ENCODE measurements at places on chromosomes 2 and 18. TPM values are rescaled to one million over a fixed set of nuclear protein-coding genes. Genes with fewer than 3 reads are reported as not detected.

Gene PDE1A
- polyA plus RNA-seq: 9.6 TPM

Gene TMEM198
- 19.0 TPM for polyA plus RNA-seq

Gene TEKT4
- polyA plus RNA-seq: 3.8 TPM

Gene CFC1
- polyA plus RNA-seq: 18.7 TPM

Gene SLC14A1
- polyA plus RNA-seq: 1.2 TPM

Gene KLF7
- polyA plus RNA-seq: 28.1 TPM

Gene STK39
- polyA plus RNA-seq: 75.5 TPM

Gene LRP2
- 3.3 TPM for polyA plus RNA-seq

Gene MORN2
- polyA plus RNA-seq: 42.1 TPM

Gene TTN
- polyA plus RNA-seq: 1.2 TPM

Gene ELOA2
- 0.06 TPM for polyA plus RNA-seq

Gene NEU2
- not detected for polyA plus RNA-seq

Gene HOXD13
- not detected for polyA plus RNA-seq

Gene ACP1
- polyA plus RNA-seq: 116 TPM

Gene PRKD3
- 30.1 TPM for polyA plus RNA-seq

Gene HOXD3
- 23.0 TPM for polyA plus RNA-seq

Gene CFAP65
- polyA plus RNA-seq: 9.0 TPM

Gene PROKR1
- 5.0 TPM for polyA plus RNA-seq

Gene SKA1
- 3.7 TPM for polyA plus RNA-seq

Gene ANKRD62
- 0.14 TPM for polyA plus RNA-seq

Gene COL3A1
- polyA plus RNA-seq: 797 TPM

Gene COBLL1
- 17.5 TPM for polyA plus RNA-seq

Gene OTOS
- 0.39 TPM for polyA plus RNA-seq

Gene TFPI
- 131 TPM for polyA plus RNA-seq

Gene MEX3C
- polyA plus RNA-seq: 65.5 TPM

Gene DSC3
- polyA plus RNA-seq: 0.78 TPM

Gene MLPH
- 13.6 TPM for polyA plus RNA-seq

Gene SERPINB12
- polyA plus RNA-seq: not detected

Gene GALNT5
- 0.08 TPM for polyA plus RNA-seq

Gene REL
- polyA plus RNA-seq: 3.0 TPM

Gene TXNDC2
- polyA plus RNA-seq: 0.27 TPM

Gene PJVK
- 6.5 TPM for polyA plus RNA-seq

Gene KCNK3
- polyA plus RNA-seq: 36.0 TPM

Gene OSBPL6
- polyA plus RNA-seq: 17.5 TPM

Gene ZNF521
- 54.8 TPM for polyA plus RNA-seq

Gene SLC35F6
- polyA plus RNA-seq: 23.4 TPM

Gene AP1S3
- 10.0 TPM for polyA plus RNA-seq

Gene VAMP5
- 27.1 TPM for polyA plus RNA-seq

Gene MC4R
- polyA plus RNA-seq: 4.3 TPM

Gene ARHGAP28
- 9.3 TPM for polyA plus RNA-seq

Gene IL1F10
- polyA plus RNA-seq: not detected

Gene MDH1B
- 6.5 TPM for polyA plus RNA-seq

Gene HEATR5B
- polyA plus RNA-seq: 25.2 TPM

Measured in spinal cord (tissue), 10 donors.